Stimulated activated CD4-positive, alpha-beta T cell treated with anti-CD3 and anti-CD28 coated beads, Interleukin-12 subunit alpha, Interleukin-12 subunit beta, amount 100 ng/mL, for 24 hours (primary cell): ENCODE measurements at places on chromosomes 13 and 19.

- no peak for DNase-seq
Observed at GRCh38 chr19:20278342-20278741, 111.3 kb downstream of the ZNF486 start.

GRCh38 chr13:29733147-29733611 lies 117.2 kb downstream of the UBL3 start:
- DNase-seq = no peak

GRCh38 chr13:90752070-90752469 lies 595.4 kb upstream of the MIR17HG start:
- no peak for DNase-seq

- DNase-seq = no peak
Observed at GRCh38 chr19:10001899-10002298, 8.4 kb downstream of the COL5A3 start.

DNA sequence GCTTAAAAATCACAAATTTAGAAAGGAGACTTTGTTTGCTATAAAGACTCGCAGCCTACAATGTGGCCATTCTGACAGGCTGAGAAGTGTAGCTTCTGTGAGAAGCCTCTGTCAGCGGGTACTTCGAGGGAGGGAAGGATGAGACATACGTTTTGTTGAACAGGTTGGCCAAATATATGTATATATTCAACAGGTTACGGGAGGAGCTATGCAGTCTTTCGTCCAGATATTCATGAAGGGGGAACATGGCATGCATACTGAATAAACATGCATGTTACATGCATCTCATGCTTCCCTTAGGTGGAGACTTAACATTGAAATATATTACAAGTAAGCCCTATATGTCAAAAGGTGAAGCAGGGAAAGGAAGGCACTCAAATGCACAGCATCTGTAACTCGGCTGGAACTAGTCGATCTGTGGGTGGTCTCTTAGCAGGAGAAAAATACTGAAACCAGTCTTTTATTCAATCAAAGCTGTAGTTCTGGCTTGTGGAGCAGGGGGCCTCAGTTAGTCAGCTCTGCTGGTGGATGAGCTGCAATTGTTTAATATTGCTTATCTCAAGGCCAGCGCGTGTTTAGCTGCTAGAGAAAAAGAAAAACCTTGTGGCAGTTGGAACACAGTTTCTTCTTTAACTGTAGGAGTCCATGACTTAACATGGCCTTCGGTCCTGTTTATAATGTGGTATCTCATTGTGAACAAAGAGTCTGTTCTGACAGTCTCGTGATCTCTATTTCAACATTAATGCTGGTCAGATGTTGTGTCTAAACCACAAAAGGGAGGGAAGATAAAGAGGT lies 94.3 kb downstream of the FAM216B start:
- no peak for DNase-seq

- DNase-seq = peak; percentile 49
Observed at GRCh38 chr19:47699360-47699917, 13.8 kb upstream of the EHD2 start.

- no peak for DNase-seq
Observed at GRCh38 chr13:48304143-48304876, 759 bp downstream of the RB1 start.

DNA sequence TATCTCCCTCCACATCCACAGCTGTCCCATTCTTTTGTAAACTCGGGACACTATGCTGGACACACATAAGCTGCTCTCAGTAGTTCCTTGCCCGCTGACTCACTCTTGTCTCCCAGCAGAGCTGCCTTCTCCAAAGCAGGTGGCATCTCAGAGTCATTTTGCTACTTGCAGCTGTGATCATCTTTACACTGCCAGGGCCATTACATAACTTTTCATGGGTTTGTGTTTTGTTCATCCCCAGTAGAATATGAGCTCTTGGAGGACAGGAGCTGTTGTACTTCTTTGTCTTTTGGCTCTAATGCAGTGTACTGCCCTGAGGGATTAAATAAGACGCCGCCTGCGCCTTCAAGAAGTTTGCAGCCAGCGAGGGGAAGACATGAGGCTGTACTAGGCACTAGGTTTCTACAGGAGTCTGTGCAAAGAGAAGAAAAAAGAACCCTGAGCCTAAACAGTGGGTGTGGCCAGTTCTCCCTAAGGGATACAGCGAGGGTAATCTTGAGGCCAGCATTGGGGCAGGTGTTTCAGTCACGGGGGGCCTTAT lies 40.8 kb upstream of the GPR183 start:
- DNase-seq = no peak

GRCh38 chr13:77896536-77896935 lies 22.1 kb downstream of the EDNRB start:
- DNase-seq = no peak

DNA sequence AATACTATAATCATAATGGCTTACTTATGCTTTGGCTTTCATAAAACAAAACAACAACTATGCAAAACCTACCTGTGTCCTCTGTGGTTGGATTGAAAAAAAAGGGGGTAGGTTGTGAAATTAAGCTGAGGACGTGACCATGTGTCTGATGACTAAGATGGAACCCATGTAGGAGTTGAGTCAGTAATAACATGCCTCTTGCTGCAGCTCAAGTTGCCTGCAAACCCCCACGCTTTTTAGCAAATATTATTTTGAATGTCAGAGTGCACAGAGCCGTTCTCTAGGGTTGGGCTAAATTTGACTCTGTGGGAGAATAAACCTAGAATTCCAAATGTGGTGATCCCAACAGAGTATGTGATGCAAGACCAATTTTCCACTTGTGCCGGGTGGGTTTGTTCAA lies 209.3 kb downstream of the KCNRG start:
- no peak for DNase-seq

GRCh38 chr13:113881614-113882266 lies 17.9 kb upstream of the GAS6 start:
- no peak for DNase-seq
